Right lobe of liver (tissue), 6 donors: ENCODE measurements at places on chromosomes 5 and 9. TPM values are rescaled to one million over a fixed set of nuclear protein-coding genes. Genes with fewer than 3 reads are reported as not detected.

DNA sequence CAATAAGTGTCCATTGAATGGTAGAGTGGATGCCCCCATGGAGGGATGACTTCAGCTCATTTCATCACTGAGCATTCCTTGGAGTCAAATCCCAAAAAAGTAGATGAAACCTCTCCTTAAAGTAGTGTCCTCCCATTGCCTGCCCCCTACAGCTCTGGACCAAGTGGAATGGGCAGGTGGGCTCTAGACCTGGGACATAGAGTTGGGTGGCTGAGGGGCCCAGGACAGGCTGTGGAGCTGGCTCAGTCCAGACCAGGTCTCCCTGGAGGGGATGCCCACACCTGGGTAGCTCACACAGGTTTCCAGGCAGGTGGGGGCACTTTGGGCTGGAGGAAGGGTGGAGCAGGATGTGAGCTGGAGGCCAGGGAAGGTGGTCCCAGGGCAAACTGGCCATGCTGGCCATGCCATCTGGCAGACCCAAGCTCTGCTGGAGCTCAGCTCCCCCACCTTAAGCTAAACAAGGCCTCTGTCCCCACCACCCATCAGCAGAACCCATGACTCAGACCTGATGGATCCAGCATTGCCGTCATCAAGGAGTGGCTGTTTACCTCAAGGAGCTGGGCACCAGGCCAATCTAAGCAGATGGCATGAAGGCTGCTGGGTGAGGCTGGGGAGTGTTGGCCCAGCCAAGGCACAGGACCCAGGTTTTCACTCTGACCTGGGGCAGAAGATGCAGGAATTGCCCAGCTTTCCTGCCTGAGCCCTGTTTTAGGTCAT lies 6.2 kb upstream of the SPINK4 start:
- H3K27ac ChIP-seq = no peak overlapping the region
- no peaks in the 10 kb centered on the region for H3K36me3 ChIP-seq
- no peaks in the 10 kb centered on the region for H3K4me1 ChIP-seq
- H3K27me3 ChIP-seq = no peaks in the 10 kb centered on the region

DNA sequence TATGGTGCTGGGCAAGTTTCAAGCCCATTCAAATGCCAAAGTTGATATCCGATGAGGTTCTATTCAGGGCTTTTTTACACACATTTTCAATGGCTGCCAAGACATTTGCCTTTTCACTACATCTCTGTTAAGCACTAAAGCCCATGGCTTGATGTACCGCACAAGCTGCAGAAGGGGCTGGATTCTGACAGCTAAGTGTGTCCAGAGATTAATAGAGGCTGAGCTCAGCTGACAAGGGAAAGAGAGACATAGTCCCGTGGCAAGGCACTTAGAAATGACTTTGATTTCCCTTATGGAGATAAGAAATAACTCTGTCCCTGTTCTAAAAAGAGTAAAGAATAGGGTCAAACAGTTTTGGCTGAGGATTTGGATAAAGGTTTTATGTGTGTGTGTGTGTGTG lies 198.6 kb downstream of the DMRT2 start:
- H3K4me1 ChIP-seq = peaks cover 6% of the 10 kb centered on the region
- H3K27ac ChIP-seq = no peak overlapping the region
- no peak for DNase-seq
- no peaks in the 10 kb centered on the region for H3K36me3 ChIP-seq
- no peak overlapping the region for H3K4me3 ChIP-seq

- H3K4me1 ChIP-seq = no peaks in the 10 kb centered on the region
- DNase-seq = no peak
- H3K36me3 ChIP-seq = no peaks in the 10 kb centered on the region
- H3K27ac ChIP-seq = no peak overlapping the region
- no peaks in the 10 kb centered on the region for H3K27me3 ChIP-seq
- no peak overlapping the region for H3K4me3 ChIP-seq
Measured at GRCh38 chr5:106097340-106097739, 1573.4 kb downstream of the EFNA5 start.

DNA sequence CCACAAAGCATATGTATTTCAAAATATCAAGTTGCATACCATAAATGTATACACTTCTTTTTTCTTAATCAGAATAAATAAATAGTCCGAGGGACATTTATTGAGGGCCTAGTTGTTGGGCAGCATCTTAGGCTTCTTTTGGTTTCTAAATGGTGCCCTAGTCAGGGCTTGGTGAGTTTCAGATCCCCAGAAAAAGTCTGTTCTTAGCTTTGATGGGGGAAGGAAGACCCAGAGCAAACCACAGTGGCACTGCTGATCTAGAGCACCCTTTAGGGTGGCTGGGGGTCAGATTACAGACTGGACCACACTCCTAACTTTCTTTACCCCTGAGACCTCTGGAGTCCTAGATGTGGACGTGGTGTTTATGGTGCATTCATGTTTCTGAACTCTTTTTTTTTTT lies 97.8 kb downstream of the C9orf152 start:
- DNase-seq = no peak
- H3K36me3 ChIP-seq = no peaks in the 10 kb centered on the region
- no peaks in the 10 kb centered on the region for H3K4me1 ChIP-seq

DNA sequence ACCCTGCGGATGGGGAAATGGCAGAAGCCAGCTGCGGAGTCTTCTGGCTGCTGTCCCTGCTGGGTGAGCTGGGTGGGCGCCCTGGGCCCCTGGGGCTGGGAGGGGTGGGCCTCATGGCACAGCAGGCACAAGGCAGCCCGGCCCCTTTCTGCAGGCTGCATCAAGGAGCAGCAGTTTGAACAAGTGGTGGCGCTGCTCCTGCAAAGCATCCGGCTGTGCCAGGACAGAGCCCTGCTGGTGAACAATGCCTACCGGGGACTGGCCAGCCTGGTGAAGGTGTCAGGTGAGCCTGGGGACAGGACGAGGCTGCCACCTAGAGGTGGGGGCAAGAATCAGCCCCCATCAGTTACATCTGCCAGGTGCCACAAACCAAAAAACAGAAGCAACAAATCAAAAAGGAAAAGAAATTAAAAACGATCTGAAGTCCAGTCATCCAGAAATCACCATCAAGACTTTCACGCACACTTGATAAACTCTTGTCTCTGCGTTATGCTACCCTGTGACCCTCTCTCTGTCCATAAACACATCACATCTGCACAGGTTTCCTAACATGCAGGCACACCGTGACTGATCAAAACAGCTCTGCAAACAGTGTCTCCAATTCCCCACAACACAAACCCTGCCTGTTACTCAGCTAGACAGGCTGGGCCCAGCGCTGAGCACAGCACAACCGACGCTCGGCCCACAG lies 13.9 kb downstream of the REXO4 start:
- no peak overlapping the region for H3K27ac ChIP-seq
- H3K27me3 ChIP-seq = no peaks in the 10 kb centered on the region
- no peaks in the 10 kb centered on the region for H3K4me1 ChIP-seq
- H3K36me3 ChIP-seq = peaks cover 3% of the 10 kb centered on the region
- peak; percentile 64 for DNase-seq

DNA sequence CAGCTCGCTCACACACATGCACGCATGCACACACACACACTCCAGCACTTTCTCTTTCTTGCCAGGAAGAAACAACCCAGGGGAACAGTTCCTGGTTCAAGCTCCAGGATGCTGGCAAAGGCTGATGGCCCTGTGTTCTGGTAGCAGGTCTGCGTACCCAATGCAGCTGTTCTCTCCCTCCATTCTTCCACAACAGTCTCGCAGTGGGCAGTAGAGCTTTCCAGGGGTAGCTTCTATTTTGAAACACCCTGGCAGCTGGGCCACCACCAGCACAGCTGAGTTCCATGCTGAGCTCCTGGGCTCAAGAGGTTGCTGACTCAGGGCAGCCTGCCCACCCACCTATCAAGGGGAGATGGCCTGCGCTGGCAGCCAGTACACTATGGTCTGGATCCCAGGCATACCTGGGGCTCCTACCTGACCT lies 4.7 kb downstream of the VDAC1 start:
- H3K27ac ChIP-seq = no peak overlapping the region
- H3K4me1 ChIP-seq = no peaks in the 10 kb centered on the region
- H3K27me3 ChIP-seq = no peaks in the 10 kb centered on the region
- no peak overlapping the region for H3K4me3 ChIP-seq
- no peak for DNase-seq

GRCh38 chr5:141883892-141884318 lies 5.7 kb upstream of the PCDH1 start:
- no peak overlapping the region for H3K27ac ChIP-seq
- no peak overlapping the region for H3K4me3 ChIP-seq
- no peaks in the 10 kb centered on the region for H3K4me1 ChIP-seq
- DNase-seq = no peak
- no peaks in the 10 kb centered on the region for H3K27me3 ChIP-seq

- no peak overlapping the region for H3K4me3 ChIP-seq
- no peak overlapping the region for H3K27ac ChIP-seq
- no peak for DNase-seq
Measured at GRCh38 chr5:176371621-176372539, 6.6 kb downstream of the ARL10 start.

DNA sequence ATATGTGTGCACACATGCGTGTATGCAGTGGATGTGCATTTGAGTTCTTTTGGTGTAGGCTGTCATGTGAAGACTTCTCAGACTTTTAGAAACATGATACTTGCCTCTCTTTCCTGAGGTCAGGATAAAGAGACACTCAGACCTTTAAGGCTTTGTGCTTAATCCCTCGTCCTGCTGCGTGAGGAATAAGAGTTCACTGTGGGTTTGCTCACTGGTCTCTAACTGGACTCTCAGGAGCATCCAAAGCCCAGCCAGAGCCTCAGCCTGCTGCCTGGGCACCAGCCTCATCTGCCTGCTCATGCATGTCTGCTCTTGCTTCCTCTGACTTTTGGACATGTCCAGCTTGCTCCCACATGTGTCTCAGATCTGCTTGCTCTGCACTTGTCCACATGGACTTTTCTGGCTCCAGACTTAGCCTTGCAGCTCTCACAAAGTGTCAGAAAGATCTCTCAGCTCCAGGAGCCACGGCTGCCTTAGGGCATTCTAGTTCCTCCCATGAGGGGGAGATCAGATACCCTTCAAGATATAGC lies 65.1 kb upstream of the ZNF366 start:
- H3K27me3 ChIP-seq = no peaks in the 10 kb centered on the region
- no peak overlapping the region for H3K27ac ChIP-seq
- H3K4me1 ChIP-seq = no peaks in the 10 kb centered on the region
- H3K4me3 ChIP-seq = no peak overlapping the region

DNA sequence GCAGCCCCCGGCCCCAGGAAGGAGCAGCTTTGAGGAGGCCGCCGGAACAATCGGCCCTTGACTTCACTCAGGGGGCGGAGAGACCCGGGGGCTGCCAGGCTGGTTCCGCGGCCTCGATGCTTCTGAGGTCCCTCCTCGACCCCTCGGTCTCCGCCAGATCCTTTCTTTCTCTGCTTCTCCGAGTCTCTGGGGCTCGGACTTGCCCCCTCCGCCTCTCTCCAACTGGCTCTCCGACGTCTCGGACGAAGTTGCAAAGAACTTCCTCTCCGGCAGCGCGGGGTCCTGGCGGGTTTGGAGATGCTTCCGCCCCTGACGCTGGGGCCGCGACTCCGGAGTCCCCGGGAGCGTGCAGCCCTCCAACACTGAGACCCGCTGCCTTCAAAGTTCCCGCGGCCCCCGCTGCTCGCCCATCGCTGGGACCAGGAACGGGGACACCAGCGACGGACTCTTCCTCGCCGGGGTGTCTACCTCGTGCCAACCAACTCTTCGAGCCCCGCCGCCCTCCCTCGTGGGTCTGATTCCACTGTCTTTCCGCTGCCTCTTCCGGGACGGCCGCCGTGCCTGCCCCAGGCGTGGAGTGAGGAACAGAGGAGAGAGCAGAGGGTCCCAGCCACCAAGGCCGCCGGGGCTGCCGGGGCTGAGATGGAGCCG lies 7.0 kb downstream of the PAX5 start:
- no peak for DNase-seq
- peak overlapping the region; percentile 24 for H3K4me3 ChIP-seq
- H3K36me3 ChIP-seq = no peaks in the 10 kb centered on the region
- H3K27me3 ChIP-seq = peaks cover 64% of the 10 kb centered on the region
- H3K27ac ChIP-seq = no peak overlapping the region

DNA sequence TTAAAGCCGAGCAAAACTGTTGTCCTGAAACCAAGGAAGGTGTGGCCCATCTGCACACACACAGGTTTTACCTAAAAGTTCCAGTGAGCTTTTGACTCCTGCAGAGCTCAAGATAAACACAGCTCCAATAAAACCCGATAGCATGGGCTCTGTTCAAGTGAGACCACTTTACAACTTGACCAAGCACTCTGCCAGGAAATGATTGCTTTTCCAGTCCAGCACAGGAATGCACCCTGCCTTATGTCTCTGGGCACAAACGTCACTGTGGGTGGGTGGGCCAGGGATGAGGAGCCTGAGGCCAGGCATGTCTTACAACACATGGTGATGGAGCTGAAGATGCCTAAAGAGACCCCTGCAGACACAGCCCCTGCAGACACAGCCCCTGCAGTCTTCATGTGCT lies 115.3 kb downstream of the ROR2 start:
- H3K4me3 ChIP-seq = no peak overlapping the region
- no peaks in the 10 kb centered on the region for H3K36me3 ChIP-seq
- no peak overlapping the region for H3K27ac ChIP-seq
- no peaks in the 10 kb centered on the region for H3K27me3 ChIP-seq

Gene OBP2A
- total RNA-seq = not detected

Gene PLPPR1
- 1.9 TPM for total RNA-seq

Gene NR2F1
- total RNA-seq = 9.7 TPM

Gene KIAA0825
- 1.6 TPM for total RNA-seq

Gene TJP2
- total RNA-seq = 62.0 TPM

Gene FOXD4L6
- total RNA-seq = not detected

Gene CD74
- total RNA-seq = 203 TPM

Gene PCDHB16
- 0.37 TPM for total RNA-seq
